ENCODE measurements at places on chromosomes 3 and 15.

DNA sequence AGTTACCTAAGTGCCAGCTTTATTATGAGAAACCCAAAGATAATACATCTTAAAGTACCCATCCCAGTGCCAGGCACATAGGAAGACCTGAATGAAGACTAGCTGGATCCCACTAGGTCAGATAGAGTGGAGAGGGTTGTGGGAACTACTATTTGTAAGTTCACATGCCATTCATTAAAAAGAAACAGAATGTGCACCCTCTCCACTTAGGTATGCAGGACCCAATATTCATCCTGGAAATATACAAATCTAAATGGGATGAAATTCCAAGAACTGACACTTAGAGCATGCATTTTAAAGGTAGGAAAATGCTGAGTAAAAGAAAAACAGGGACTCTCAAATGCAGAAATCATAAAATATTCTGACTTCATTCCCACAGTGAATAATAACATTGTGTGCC is 14.3 kb downstream of the EOGT start:
- no peak for DNase-seq

DNA sequence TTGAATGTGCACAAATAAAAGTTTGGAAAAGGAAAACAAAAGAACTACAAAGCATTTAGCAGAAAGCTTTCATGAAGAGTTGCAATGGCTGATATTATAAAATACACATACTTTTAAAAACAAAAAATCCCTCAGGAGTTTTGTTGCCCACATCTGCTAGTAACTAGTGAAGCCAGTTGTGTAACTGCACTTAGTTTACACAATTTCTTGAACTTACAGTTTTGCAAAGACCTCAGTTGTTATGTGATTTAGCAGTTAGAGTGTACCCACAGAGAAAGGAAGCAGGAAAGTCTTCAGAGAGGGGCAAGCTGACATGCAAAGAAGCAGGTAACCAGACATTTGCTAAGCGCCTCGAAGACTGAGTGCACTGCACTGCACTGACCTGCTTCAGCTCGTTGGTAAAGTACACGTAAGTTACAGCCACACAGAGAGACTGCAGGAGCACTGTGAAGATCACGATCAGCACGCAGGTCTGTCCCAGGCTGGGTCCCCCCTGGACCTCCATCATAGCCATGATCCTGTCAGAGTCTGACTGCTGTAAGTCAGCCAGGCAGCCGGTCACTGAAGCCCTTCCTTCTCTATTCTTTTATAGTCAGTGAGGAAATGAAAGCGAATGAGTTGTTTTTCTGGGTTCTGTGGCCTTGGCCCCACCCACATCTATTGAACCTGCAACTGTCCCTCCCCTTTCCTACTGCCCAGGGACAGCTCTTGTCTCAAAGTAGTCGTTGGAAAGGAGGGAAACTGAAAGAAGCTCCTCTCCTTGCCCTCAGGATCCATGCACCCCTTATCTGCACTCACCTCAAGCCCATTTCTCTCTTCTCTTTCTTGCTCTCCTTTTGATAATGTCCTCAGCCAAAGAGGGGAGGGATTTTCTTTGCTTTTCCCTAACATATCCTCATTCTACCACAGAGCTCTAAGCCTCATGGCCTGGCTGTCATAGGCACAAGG is at the start of gene TNFSF10:
Gene TNFSF10 (minus strand): TSS at position 560 of the 948 bp plus-strand sequence. CDS start 46 bp downstream, at position 514.
- DNase-seq: peak; percentile 53

- peak; percentile 71 for DNase-seq
Measured at GRCh38 chr3:177491296-177492032, 294.2 kb upstream of the TBL1XR1 start.

- no peak for DNase-seq
Measured at GRCh38 chr3:116834816-116835215, 125.2 kb downstream of the TUSC7 start.

DNA sequence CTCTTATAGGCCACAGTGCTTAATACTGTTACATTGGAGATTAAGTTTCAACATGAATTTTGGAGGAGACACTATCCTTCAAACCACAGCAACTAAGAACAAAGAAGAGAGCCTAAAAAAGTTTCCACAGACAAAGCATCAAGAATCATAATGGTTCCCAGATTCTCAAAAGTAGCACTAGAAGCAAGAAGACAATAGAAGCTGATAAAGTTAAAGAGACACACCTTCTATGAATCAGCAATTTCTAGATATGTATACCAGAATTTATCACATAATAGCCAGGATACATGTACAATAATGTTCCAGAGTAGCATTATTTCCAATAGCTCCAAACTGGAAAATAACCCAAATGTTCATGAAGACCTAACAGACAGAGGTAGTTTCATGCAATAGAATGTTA is 12.2 kb downstream of the NKIRAS1 start:
- DNase-seq: no peak

DNA sequence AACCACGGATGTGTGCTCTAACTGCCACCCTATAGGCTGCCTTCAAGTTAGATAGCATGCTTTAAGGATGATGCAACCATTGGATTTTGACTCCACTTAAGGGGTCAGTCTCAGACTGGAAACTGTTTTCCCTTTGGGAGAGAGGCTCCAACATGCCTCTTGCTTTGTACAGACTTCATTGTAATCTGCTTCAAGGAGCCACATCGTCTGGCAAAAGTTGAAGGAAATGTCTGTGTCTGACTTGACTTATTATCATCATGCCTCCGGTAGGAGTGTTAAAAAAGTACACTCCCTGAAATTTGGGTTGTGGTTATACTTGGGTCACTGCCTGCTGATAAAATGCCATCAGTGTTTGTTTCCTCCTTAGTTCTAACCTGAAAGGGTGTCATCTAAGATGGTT is 245.4 kb upstream of the CDIN1 start:
- no peak for DNase-seq

DNA sequence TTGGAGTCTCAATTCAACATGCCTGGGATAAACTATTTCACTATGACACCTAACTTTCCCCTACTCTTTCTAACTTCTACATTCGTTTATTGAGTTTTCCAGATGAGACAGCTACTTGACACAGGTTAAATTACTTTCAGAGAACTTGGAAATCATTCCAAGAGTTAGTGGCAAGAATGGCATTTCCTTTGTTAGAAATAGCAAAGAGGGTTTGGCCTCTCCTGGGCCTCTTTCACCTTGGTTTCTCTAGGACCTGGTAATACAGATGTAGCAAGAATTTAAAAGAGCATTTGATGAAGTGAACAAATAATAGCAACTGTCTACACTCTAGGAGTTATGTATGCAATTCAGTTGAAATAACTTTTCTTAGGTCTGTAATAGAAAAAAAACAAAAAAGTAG is 748.9 kb downstream of the MECOM start:
- no peak for DNase-seq

All from NCI-H2081 (cell line).